ENCODE measurements at places on chromosomes 4 and X. TPM values are rescaled to one million over a fixed set of nuclear protein-coding genes. Genes with fewer than 3 reads are reported as not detected.

DNA sequence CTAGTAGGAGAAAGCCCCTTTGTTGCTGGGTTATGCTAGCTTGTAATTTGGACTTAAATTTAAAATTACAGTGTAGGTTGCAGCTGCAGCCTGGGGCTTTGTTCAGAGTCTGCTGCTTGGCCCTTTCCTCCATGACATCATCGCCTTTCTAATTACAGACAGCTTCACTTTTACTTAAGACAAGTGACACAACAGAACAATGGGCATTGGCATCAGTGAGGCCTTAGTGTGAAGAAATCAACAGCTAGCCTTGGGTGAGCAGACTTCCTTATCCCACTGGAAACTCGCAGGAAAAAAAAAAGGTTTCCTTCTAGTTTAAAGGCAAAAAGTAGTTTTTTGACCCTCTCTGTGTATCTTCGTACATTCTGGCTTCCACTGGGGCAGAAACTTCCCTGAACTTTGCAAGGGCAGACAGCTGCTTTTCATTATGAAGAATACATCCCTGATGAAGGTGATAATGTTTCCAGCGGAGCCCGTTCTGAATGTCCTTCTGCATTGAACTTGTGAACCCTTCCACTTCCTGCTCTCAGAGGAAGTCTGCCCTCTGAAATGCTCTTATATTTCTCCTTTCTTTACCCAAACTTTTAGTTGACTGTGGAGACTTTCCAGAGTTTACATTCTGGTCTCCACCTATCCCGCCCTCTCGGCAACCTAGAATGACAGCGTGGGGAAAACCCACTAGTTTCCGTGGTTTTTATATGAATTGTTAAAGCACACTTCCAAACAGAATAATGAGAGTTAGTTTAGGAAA lies 123.2 kb upstream of the FAM9C start:
- peak; percentile 22 for DNase-seq

GRCh38 chrX:17550011-17550410 lies 175.0 kb downstream of the NHS start:
- no peak for DNase-seq

- DNase-seq = no peak
Measured at GRCh38 chr4:25919676-25920075, 5.7 kb downstream of the SMIM20 start.

- DNase-seq = no peak
Measured at GRCh38 chr4:53847965-53848364, 216.4 kb downstream of the CHIC2 start.

DNA sequence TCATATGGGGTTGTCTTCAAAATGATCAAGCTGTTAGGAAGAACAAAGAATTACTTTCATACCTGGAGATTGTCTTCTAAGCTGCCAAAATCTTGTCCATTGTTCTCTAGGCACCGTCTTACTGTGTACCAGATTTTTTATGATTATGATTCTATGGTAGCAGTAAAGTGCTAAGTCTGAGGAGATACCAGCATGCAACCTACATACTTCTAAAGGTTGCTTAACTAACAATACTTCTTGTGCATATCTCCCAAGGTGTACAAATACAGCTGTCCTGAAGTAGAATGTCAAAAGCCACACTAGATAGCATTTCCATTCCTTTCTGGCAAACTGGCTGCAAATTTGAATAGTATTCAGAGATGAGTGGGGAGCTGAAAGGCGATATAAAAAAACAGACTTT lies 62.6 kb upstream of the FBXW7 start:
- no peak for DNase-seq

DNA sequence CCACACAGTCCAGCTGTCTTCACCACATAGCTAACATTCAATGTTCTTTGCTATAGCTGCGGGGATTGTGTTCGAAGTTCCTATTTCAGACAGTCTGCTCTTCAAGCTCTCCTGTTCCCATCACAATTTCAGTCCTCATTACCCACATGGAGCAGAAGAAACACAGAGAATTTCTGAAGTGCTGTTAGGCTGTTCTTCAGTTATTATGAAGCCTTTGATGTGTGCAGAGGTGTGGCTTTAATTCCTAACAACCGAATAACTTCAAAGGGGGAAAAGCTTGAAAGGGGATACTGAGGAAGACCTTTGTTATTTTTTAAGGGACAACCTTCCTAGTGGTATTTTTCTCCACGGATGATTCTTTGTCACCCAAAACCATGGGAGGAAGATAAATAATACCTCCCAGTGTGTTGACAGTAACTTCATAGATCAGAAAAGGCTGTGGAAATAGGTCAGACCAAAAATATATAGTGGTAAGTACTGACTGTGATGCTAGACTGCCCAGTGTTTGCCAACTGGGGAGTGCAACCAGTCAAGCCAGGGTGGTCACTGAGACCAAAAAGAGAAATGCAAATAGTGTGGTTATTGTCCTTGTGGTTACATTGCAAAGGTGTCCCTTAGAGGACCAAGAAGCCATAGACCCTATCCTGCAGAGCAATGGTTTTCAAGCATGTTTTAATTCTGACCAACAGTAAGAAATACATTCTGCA lies 52.1 kb downstream of the PRKG2 start:
- DNase-seq = no peak

- DNase-seq = no peak
Measured at GRCh38 chr4:111800551-111800950, 344.7 kb upstream of the FAM241A start.

GRCh38 chr4:8515316-8516060 lies 64.7 kb upstream of the GPR78 start:
- DNase-seq = no peak

Gene CDX4
- total RNA-seq = not detected

Gene HSFX2
- total RNA-seq = 0.89 TPM

Gene POU3F4
- total RNA-seq = 2.4 TPM

Gene HELT
- not detected for total RNA-seq

All from spinal cord (tissue), 10 donors.